ENCODE measurements at places on chromosomes 6 and 20.
A peak's percentile ranks its signal among the peaks of the same experiment; 100 is the strongest.

- peak; percentile 17 for DNase-seq
Measured at GRCh38 chr6:69881322-69882151, 15.2 kb downstream of the COL19A1 start.

GRCh38 chr6:8335381-8335780, 100.0 kb downstream of the SLC35B3 start:
- no peak for DNase-seq

DNA sequence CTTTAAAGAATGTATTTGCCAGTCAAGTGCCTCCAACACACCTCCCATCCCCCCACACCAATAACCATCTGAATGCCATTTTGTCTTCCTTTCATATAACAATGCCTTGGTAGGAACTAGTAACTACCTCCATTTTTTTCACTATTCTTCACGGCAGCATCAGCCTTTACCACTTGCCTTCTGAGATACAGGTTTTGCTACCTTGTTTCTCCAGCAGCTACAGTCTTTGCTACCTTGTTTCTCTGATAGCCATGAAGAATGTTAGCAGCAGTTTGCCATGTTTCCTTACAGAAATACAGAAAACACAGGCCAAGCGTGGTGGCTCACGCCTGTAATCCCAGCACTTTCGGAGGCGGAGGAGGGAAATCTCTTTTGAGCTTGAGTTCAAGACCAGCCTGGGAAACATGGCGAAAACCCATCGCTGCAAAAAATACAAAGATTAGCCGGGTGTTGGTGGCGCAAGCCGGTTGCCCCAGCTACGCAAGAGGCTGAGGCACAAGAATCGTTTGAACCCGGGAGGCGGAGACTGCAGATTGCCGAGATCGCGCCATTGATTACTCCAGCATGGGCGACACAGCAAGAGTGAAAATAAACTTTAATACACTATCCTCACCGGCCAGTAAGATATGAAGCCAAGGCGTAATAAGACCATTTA, 100.9 kb downstream of the HFE start:
- peak; percentile 30 for DNase-seq

GRCh38 chr6:84033523-84034451, at the start of gene MRAP2:
MRAP2 (plus strand) TSS chr6:84033772; CDS start chr6:84055319, 21,547 bp downstream.
- peak; percentile 20 for DNase-seq

- DNase-seq: no peak
Measured at GRCh38 chr6:95578106-95578410, 723 bp downstream of the MANEA start.

All from NCI-H524 (cell line).